ENCODE measurements at places on chromosomes 4 and X. TPM values are rescaled to one million over a fixed set of nuclear protein-coding genes. Genes with fewer than 3 reads are reported as not detected.

The NKX3-2 gene
- total RNA-seq = 1.9 TPM

DNA sequence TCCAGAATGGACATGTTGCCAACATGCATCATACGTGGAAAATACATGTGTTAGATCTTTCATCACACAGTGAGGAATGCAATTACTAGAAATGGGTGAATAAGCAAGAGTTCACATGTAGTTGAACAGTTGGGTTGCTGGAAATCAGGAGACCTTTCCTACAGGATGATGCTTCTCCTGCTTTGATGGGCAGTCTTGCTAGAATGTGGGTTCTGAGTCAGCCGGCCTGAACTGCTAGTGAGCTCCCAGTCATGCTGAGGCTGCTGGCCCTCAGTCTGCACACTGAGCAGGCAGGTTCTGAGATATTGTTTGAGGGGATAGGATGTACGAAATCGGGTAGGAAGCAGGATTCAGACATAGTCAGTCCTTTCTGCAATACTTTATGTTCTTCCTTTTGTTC, 20.2 kb downstream of the MSL3 start:
- no peak for DNase-seq

The SLC7A11 gene
- 19.8 TPM for total RNA-seq

- no peak for DNase-seq
Measured at GRCh38 chr4:100082852-100083251, 107.4 kb downstream of the DDIT4L start.

DNA sequence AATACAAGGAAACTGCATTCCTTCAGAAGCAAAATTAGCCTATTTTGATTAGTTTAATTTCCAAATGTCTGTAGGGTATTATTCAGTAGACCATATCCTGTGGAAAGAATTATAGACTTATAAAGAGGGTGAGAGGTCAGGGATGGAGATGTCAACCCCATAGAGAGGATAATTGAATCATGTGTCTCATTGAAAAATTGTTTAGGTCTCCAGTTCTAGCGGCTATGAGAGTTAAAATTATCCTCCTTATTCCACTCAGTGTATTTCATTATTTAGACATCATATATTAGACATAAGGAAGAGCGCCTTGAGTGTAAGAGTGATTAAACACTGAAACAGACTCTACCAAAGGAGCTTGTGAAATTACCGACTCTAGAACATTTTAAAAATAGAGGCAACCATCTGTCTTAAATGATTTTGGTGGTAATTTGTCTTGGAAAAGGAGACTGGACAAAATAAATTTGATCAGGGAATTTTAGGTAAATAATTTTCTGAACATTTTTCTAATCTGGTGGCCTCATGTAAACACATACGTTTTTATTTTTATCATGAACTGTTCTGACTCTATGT, 654.4 kb upstream of the TENM3 start:
- DNase-seq = no peak

GRCh38 chr4:151195801-151196200, 81.2 kb upstream of the PRSS48 start:
- DNase-seq = no peak

The SPARCL1 gene
- 0.17 TPM for total RNA-seq

The NAT8L gene
- 14.7 TPM for total RNA-seq

The GAGE12C gene
- total RNA-seq = not detected

The TCEAL2 gene
- total RNA-seq = 14.2 TPM

GRCh38 chr4:948936-949300, 16.7 kb downstream of the TMEM175 start:
- no peak for DNase-seq

The LRCH2 gene
- 6.6 TPM for total RNA-seq

GRCh38 chr4:87025614-87026041, 90.8 kb downstream of the AFF1 start:
- DNase-seq = no peak

DNA sequence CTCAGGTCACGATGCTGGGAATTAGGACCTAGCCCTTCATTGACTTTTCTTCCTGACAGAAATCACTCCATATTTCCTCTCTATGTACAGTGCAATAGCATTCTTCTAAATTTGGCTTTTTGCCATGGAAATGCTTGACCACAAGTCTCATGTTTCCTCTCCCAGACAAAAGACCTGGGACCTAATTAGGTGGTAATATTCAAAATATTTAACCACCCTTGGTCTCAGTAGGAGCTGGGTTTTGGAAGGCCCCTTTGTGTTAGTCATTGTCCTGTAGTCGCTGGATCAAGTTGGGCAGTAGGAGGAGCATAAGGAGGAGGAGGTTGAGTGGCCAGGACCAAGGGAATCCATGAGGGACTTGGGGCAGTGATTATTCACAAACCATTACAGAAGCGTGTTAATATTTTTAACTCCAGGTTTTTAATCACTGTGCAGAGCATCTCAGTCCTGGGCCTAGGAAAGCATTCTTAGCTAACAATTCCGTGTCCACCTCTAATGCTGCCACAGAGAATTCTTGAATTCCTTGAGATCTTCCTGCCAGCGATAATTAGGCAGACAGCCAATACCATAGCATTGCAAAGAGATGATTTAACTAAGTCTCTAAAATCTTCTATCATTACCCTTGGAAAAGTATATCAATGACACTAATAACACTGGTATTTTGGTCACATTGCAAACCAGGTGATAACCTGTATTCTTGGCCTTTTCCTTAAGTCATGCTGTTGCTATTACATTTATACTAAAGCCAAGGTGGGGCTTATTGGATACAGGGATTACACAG, 25.0 kb upstream of the SHROOM4 start:
- DNase-seq = no peak

DNA sequence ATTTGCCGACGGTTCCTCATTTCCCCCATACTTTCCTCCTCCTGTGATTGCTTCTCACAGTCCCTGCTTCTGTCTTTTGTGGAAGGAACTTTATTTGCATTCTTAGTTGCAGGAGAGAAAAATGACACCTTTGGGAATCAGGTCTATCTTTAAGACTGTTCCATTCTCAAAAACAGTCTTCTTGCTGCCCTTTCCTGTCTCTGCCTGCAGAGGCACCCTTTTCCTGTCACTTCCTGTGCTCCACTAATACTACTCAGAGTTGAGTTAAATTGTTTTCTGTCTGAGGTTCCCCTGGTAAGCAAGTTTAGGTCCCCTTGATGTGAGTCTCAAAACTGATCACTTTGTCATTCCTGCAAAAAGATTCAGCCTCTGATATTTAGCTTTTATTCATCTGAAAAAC, 208.8 kb upstream of the CLNK start:
- peak; percentile 32 for DNase-seq

The SYNPO2 gene
- 1.1 TPM for total RNA-seq

DNA sequence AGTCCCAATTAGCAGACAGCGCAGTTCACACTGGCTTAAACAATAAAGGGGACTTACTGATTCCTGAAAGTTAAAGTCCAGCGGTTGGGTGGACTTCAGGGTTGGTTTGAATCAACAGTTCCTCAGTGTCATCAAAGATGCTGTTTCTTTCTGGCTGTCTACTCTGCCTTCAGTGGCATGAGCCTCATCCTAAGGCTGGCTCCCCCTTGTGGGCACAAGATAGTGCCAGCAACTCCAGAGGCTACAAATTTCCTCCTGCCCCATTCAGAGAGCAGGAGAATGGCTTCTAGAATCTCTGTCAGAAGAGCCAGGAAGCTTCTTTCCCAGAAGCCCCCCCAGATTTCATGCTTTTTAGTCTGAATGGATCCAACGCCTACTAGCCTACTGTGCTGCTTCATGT, 82.4 kb upstream of the MTM1 start:
- DNase-seq = peak; percentile 64

GRCh38 chrX:150933945-150934350, 35.5 kb upstream of the CD99L2 start:
- no peak for DNase-seq

DNA sequence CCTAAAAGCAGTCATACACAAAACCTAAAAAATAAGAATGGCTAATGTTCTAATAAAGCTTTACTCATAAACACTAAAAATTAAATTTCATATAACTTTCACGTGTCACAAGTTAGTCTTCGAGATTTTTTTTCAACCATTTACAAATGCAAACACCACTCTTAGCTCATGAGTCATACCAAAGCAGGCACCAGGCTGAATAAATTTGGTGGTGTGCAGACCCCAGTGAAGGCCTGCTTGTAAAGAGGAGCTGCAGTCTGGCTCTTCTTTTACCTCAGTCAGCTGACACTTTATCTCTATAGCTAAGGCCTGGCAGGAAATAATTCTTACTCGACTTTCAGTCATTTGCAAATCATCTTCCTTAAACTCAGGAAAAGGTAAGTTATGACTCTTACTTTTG, 37.4 kb downstream of the CLOCK start:
- no peak for DNase-seq

- DNase-seq = no peak
Measured at GRCh38 chr4:8351931-8352367, 82.4 kb downstream of the HTRA3 start.

The TMEM154 gene
- 0.77 TPM for total RNA-seq

- DNase-seq = no peak
Measured at GRCh38 chr4:123953566-123953965, 557.0 kb downstream of the SPRY1 start.

DNA sequence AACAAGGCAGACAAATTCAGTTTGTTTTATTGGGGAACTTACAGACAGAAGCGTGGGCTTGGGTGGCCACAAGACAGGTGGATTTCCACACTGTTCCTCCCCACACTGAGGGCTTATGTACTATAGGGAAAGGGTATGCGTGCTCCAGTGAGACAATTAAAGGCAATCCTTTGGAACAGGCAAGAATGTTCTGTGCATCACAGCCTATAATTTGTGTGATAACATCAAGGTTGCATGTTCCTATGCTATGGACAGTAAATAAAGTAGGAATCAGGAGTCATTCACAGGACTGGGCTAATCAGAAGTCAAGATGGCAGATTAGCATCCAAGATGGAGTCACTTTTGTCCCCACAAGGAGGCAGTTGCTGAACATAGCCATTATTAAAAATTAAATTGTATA, 84.6 kb upstream of the TRIM2 start:
- no peak for DNase-seq

GRCh38 chrX:13380211-13380610, 60.4 kb upstream of the ATXN3L start:
- no peak for DNase-seq

The SLC6A8 gene
- total RNA-seq = 229 TPM

- DNase-seq = no peak
Measured at GRCh38 chr4:161894493-161895167, 269.2 kb downstream of the FSTL5 start.

GRCh38 chr4:155742310-155743015, 16.4 kb upstream of the GUCY1B1 start:
- DNase-seq = no peak

The ZNF275 gene
- total RNA-seq = 12.1 TPM

The ATP2B3 gene
- 0.35 TPM for total RNA-seq

- peak; percentile 46 for DNase-seq
Measured at GRCh38 chr4:149264093-149264733, 551.4 kb downstream of the IQCM start.

- no peak for DNase-seq
Measured at GRCh38 chr4:152530600-152530999, 5.3 kb downstream of the FBXW7 start.

DNA sequence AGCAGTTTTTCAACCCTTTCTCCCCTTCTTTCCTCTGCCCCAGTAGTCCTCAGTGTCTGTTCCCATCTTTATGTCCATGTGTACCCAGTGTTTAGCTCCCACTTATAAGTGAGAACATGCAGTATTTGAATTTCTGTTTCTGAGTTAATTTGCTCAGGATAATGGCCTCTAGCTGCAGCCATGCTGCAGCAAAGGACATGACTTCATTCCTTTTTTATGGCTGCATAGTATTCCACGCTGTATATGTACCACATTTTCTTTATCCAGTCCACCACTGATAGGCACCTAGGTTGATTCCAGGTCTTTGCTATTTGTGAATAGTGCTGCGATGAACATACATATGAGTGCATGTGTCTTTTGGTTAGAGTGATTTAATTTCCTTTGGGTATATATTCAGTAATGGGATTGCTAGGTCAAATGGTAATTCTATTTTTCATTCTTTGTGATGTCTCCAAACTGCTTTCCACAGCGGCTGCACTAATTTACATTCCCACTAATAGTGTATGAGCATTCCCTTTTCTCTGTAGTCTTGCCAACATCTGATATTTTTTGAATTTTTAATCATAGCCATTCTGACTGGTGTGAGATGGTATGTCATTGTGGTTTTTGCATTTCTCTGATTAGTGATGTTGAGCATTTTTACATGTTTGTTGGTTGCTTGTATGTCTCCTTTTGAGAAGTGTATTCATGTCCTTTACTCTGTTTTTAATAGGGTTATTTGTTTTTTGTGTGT, 54.6 kb upstream of the ANK2 start:
- no peak for DNase-seq

GRCh38 chr4:108532738-108533137, 87.6 kb upstream of the RPL34 start:
- DNase-seq = no peak

GRCh38 chrX:989959-990510, 222.4 kb downstream of the CRLF2 start:
- peak; percentile 87 for DNase-seq

GRCh38 chrX:136395271-136395670, 92.5 kb upstream of the BRS3 start:
- no peak for DNase-seq
